ENCODE measurements at places on chromosomes 7 and 10.

GRCh38 chr7:7395785-7396184 lies 139.9 kb downstream of the COL28A1 start:
- no peak for DNase-seq

- DNase-seq = no peak
Measured at GRCh38 chr7:65827366-65827765, 45.5 kb upstream of the VKORC1L1 start.

DNA sequence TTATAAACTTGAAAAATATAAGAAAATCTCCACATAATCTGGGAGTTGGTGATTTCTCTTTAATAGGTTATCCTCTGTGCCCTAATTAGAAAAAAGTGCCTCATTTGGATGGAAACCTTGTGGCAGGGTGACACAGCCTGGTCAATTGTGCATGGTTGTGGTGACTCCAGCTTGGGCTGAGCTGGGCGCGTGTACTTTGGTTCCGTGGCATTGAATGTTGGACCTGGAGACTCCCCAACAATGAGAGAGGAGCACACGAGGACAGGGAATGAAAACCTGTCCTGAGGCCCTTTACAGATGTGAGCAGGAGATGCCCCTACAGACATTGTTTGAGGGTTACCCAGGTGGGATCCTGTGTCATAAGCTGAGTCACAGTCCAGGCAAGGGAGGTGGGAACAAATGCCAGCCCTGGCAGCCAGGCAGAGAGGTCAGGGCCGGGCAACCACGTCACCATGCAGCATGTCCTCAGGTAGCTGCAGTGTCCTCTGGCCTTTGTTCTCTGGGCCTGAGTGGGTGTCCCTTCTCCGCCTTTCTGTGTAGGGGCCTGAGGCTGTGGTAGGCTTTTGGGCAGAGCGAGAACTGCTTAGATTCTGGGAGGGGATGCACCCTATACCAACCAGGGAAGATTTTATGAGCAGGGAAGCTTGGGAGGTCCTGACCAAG lies 147.4 kb upstream of the TBX20 start:
- no peak for DNase-seq

DNA sequence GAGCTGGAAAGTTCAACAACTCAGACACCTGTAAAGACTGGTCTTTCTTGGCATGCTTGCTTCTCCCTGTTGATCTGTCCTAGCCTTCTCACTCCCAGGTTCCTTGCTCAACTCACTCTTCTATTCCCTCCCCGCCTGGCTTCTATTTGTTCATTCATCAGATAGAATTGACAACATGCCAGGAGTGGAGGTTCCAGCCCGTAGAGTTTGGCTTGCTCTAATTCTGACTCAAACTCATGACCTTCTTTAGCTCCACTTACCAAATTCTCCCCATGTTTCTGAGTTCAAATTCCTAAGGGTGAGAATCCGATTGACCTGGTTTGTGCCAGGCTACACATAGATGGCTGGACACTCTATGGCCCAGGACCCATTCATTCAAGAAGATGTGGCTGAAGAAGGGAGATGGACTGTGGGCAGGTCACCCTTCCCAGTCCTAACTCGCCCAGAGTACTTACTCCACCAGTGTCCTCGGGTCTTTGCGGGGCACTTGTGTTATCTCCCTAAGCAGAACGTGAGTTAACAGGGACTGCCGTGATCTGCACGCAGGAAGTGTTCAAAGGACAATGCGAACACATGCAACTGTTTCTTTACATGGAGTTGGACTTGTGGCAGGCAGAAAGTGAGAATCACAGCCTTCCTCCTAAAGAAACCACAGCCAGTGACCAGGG lies 4.0 kb upstream of the TMEM236 start:
- DNase-seq = no peak

GRCh38 chr10:62462461-62462860 lies 88.3 kb downstream of the ZNF365 start:
- DNase-seq = no peak
